Right kidney (tissue), 9 donors: ENCODE measurements at places on chromosomes 13 and 19.
A peak's percentile ranks its signal among the peaks of the same experiment; 100 is the strongest.

- DNase-seq = no peak
Measured at GRCh38 chr19:36489920-36490415, 607 bp upstream of the ZNF566 start.

- no peak for DNase-seq
Measured at GRCh38 chr19:5113633-5114586, 145.0 kb downstream of the KDM4B start.

GRCh38 chr19:47284324-47284899 is 9.7 kb downstream of the INAFM1 start:
- DNase-seq = peak; percentile 57

DNA sequence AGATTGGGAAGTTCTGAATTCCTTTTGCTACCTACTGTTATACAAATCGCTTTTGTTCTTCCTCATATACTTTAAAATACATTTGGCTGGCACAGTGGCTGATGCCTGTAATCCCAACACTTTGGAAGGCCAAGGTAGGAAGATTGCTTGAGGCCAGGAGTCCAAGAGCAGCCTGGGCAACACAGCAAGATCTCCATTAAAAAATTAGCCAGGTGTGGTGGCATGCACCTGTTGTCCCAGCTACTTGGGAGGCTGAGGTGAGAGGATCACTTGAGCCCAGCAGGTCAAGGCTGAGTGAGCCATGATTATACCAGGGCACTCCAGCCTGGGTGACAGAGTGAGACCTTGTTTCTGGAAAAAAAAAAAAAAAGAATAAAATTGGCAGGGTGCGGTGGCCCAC is 34.4 kb upstream of the CXCL17 start:
- no peak for DNase-seq

- DNase-seq = no peak
Measured at GRCh38 chr13:56888455-56888854, 252.3 kb upstream of the PRR20A start.

GRCh38 chr13:47708386-47708785 is 292.7 kb downstream of the SUCLA2 start:
- DNase-seq = no peak

- DNase-seq = no peak
Measured at GRCh38 chr13:34241332-34241731, 423.4 kb downstream of the RFC3 start.

GRCh38 chr19:47427241-47428176 is 8.2 kb upstream of the MEIS3 start:
- peak; percentile 71 for DNase-seq

DNA sequence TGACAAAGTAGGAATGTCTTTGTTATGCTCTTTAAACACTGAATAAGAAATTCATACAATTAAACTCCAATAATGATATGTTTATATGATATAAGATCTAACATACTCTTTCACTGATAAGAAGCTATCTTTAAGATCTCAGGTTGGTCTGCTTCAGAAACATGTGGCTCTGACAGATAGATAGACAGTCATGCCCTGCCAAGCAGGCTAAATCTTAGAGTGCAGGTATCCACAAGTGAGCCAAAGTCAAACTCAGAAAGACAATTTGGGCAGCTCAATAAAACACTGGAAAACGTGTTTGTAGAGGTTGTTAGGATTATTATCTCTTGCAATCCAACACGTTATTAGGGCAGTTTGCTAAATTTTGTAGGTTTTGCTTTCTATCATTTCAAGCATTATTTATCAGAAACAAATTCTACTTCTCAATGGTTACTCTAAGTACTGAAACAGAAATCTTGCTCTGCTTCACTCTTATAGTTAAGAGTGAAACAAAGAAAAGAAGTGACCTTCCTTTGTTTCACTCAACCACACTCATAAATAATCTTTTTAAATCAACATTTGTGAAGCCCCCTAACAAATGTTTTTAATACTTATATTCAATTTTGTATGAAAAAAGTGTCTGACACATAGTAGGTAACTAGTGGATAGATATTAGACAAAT is 1255.6 kb downstream of the DIAPH3 start:
- no peak for DNase-seq

GRCh38 chr19:33702606-33703437 is 81.1 kb downstream of the CHST8 start:
- DNase-seq = no peak

- DNase-seq = no peak
Measured at GRCh38 chr13:109036078-109036780, 406.8 kb downstream of the MYO16 start.

DNA sequence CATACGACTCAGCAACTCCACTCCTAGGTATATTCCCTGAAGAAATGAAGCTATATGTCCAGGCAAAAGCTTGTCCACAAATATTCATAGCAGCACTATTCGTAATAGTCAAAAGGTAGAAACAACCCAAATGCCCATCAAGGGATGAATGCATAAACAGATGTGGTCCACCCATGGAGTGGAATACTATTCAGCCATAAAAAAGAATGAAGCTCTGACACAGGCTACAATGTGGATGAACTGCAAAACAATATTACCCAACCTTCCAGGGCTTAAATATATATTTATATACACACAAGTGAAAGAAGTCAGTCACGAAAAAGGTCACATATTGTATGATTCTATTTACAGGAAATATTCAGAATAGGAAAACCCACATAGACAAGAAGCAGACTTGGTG is 19.7 kb downstream of the RFX2 start:
- DNase-seq = no peak

DNA sequence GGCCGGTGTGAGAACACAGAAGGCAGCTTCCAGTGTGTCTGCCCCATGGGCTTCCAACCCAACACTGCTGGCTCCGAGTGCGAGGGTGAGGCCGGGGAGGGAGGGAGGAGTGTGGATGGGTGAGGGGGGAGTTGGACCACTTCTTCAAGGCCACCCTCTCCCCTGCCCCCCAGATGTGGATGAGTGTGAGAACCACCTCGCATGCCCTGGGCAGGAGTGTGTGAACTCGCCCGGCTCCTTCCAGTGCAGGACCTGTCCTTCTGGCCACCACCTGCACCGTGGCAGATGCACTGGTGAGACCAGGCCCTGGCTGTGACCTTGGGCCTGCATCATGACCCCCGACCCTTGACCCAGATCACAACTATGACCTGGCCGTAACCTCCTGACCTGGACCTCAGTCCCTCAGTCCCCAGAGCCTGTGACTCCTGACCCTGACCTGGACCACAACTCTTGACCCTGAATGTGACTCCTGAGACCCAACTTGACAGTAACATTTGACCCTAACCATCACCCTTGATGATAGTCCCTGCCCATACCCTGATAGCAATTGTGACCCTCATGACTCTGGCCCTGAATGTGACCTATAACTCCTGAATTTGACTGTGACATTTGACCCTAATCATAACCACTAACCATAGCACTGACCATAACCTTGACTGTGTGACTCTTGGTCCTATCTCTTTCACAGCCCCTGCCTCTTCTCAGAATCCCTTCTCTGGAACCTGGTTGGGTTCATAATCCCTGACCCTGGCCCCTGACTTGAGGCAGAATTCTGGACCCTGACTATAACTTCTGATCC is 10.9 kb downstream of the LTBP4 start:
- no peak for DNase-seq

DNA sequence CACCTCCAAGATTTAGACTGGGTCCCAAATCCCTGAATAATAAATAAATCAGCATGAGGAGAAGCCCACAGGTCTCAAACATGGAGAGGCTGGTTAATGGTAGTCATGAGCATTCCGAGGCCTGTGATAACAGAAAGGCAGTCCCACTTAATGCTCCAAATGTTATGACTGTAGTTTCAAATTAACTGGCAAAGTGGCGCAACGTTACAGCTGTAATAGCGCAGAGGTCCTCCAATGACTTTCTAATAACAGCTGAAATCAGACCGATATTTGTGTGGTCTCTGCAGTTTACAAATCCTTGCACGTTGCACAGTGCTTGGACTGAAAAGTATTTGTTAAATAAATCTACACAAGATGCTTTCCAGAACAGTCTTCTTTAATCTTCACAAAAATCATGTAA is 141.8 kb downstream of the ABCC4 start:
- DNase-seq = no peak
